ENCODE measurements at places on chromosomes 11 and 22. TPM values are rescaled to one million over a fixed set of nuclear protein-coding genes. Genes with fewer than 3 reads are reported as not detected.

Gene KCNQ1
- not detected for total RNA-seq

Gene C1QTNF6
- 4.2 TPM for total RNA-seq

Gene SNX32
- total RNA-seq = not detected

Gene MARK2
- 28.7 TPM for total RNA-seq

Gene MFRP
- total RNA-seq = not detected

Gene CTSD
- 239 TPM for total RNA-seq

GRCh38 chr11:2345050-2345449, 32.1 kb upstream of the CD81 start:
- H3K4me3 ChIP-seq = no peak overlapping the region
- DNase-seq = no peak
- peaks cover 22% of the 10 kb centered on the region for H3K27me3 ChIP-seq
- peaks cover 16% of the 10 kb centered on the region for H3K36me3 ChIP-seq
- H3K27ac ChIP-seq = no peak overlapping the region

DNA sequence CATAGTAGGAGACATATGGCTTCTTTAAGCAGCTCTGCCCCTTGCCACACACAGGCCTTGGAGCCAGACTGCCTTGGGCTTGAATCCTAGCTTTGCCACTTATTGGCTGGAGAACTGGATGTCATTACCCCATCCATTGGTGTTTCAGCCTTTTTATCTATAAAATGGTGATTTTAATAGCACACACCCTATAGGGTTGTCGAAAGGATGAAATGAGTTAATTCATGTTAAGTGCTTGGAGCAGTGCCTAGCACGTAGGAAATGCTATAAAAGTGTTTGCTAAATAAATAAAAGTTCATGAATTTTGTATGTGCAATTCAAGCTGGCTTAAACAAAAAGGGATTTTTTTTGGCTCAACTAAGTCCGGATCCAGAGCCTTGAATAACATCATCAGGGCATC, 120.7 kb downstream of the TIMP3 start:
- H3K4me3 ChIP-seq = no peak overlapping the region
- no peak overlapping the region for H3K27ac ChIP-seq
- H3K27me3 ChIP-seq = peaks cover 29% of the 10 kb centered on the region
- no peak for DNase-seq
- no peaks in the 10 kb centered on the region for H3K36me3 ChIP-seq

DNA sequence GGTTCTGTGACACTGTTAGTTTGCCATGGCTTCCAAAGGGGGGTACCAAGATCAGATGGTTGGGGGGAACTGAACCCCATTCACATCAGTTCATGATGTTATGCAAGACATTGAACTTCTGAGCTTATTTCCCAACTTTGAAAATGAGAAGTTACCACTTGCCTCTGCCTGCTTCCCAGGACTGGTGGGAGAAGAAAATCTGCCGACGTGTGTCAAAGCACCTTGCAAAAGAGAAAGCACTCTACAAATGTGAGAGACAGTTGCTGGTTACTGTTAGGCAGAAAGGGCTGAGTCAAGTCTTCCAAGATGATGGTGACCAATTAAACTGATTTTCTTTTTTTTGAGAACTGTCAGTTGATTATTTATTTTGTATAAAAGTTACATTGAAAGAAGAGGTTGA, 45.6 kb downstream of the SMCO4 start:
- H3K36me3 ChIP-seq = no peaks in the 10 kb centered on the region
- no peak overlapping the region for H3K4me3 ChIP-seq
- no peaks in the 10 kb centered on the region for H3K27me3 ChIP-seq
- peaks cover 10% of the 10 kb centered on the region for H3K4me1 ChIP-seq
- no peak overlapping the region for H3K27ac ChIP-seq
- DNase-seq = no peak

- H3K36me3 ChIP-seq = no peaks in the 10 kb centered on the region
- peaks cover 27% of the 10 kb centered on the region for H3K27me3 ChIP-seq
- no peak for DNase-seq
- peaks cover 29% of the 10 kb centered on the region for H3K4me1 ChIP-seq
- H3K27ac ChIP-seq = no peak overlapping the region
Measured at GRCh38 chr11:105610871-105611571, 1.1 kb downstream of the GRIA4 start.

DNA sequence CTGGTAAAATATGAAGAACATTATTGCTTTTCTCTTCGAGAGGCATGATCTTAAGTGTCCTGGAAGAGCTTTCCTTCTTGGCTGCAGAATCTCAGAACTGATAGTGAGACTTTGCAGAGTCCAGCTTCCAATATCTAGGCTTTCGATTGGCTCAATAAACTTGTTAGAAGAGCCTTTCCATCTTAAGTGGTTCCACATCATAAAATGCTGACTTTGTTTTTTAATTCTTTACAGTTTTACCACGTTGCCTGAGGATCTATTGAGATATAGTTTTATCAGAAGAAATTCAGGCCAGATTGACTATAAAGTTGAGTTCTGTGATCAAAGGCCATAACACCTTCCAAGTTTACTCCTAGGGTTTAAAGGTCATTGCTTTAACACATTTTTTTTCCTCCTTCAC, 15.6 kb upstream of the DNAJB7 start:
- H3K27ac ChIP-seq = no peak overlapping the region
- H3K36me3 ChIP-seq = peaks cover 5% of the 10 kb centered on the region
- H3K27me3 ChIP-seq = no peaks in the 10 kb centered on the region
- no peak for DNase-seq
- H3K4me3 ChIP-seq = no peak overlapping the region
- H3K4me1 ChIP-seq = no peaks in the 10 kb centered on the region

- no peaks in the 10 kb centered on the region for H3K27me3 ChIP-seq
- H3K4me1 ChIP-seq = no peaks in the 10 kb centered on the region
- no peak overlapping the region for H3K27ac ChIP-seq
- DNase-seq = no peak
- peaks cover 47% of the 10 kb centered on the region for H3K36me3 ChIP-seq
- H3K4me3 ChIP-seq = no peak overlapping the region
Measured at GRCh38 chr22:19515654-19516377, 8.4 kb downstream of the CLDN5 start.

DNA sequence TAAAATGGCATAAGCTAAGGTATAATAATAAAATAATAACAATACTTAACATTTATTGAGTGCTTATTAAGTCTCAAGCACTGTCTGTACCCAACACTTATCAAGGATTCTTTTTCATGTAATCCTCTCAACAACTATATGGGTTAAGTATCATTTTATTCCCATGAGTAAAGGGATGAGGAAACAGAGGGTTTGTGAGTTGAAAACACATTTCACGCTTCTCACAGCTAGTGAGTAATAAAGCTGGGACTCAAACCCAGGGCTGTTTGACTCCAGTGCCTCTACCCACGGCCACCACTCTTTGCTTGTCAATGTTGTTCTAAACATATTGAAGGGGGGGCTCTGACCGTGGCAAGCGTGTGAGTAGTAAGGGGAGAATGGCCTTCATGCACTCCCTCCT, 8.7 kb downstream of the CD3E start:
- no peak for DNase-seq
- peaks cover 13% of the 10 kb centered on the region for H3K4me1 ChIP-seq
- peaks cover 33% of the 10 kb centered on the region for H3K27me3 ChIP-seq
- H3K4me3 ChIP-seq = no peak overlapping the region

- peaks cover 3% of the 10 kb centered on the region for H3K27me3 ChIP-seq
- H3K36me3 ChIP-seq = peaks cover 22% of the 10 kb centered on the region
- DNase-seq = no peak
- peaks cover 24% of the 10 kb centered on the region for H3K4me1 ChIP-seq
Measured at GRCh38 chr11:3094223-3094824, 37.1 kb upstream of the CARS1 start.

DNA sequence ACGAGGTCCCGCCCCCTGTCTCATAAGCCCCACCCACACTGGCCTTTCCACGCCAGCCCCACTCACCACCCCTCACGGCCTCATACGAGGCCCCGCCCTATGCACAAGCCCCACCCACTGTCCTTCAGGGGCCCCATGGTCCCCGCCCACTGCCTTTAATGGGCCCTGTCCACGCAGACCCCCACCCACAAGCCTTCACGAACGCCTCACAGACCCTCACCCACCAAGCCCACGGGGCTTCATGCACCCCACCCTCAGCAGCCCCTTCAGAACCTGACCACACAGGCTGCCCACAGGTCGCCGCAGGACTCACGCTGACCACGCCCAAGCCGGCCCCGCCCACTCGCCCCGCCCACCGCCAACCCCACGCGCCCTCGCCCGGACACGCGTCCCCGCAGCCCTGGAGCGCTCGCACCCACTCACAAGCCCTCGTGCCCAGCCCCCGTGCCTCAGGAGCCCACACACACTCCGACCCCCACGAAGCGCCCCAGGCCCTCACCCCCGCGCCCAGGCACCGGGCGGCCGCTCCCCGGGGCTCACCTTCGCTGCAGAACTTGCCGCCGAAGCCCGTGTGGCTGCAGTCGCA, 10.5 kb downstream of the NRXN2 start:
- peaks cover 10% of the 10 kb centered on the region for H3K4me1 ChIP-seq
- no peak overlapping the region for H3K4me3 ChIP-seq
- H3K27me3 ChIP-seq = peaks cover 54% of the 10 kb centered on the region
- DNase-seq = no peak
- H3K36me3 ChIP-seq = no peaks in the 10 kb centered on the region

- no peaks in the 10 kb centered on the region for H3K36me3 ChIP-seq
- H3K27me3 ChIP-seq = no peaks in the 10 kb centered on the region
- H3K4me1 ChIP-seq = no peaks in the 10 kb centered on the region
- H3K4me3 ChIP-seq = no peak overlapping the region
Measured at GRCh38 chr11:95682552-95682951, 107.0 kb downstream of the FAM76B start.

DNA sequence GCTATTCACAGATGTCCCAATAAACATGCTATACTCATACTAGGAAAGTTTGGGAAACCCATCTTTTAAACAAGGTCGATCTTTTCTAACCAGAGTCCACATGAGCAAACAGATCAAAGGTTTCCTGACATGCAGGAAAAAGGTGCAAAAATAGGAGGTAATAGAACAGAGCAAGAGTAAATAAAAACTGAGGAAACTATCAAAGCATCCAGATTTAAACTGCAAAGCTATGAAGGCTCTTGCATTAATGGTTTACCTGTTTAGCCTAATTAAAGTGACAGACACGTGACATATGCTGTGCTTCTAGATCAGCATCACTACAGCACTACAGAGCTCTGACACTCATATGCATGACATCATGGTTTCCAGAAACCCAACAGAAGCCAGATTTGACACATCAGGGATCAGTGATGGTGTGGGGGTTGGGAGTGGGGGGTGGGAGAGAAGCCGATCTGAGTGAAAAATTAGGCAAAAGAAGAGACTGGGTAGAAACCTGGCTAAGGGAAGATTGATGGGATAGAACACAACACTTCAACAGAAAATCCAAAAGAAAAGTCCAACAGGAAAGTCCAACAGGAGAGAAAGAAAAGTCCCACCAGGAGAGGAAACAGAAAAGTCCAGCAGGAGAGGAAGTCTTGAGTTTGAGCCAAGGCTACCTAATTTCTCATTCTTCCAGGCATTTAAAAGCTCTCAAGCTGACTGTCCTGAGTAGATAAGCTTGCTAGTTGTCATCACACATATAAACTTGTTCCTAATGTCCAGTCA, 262.3 kb downstream of the SOX6 start:
- H3K27ac ChIP-seq = no peak overlapping the region
- H3K27me3 ChIP-seq = no peaks in the 10 kb centered on the region
- no peaks in the 10 kb centered on the region for H3K36me3 ChIP-seq
- H3K4me1 ChIP-seq = peaks cover 19% of the 10 kb centered on the region

GRCh38 chr22:46175631-46176030, 25.3 kb downstream of the PPARA start:
- peak; percentile 91 for DNase-seq
- H3K27me3 ChIP-seq = peaks cover 1% of the 10 kb centered on the region
- H3K4me3 ChIP-seq = peak overlapping the region; percentile 70
- peaks cover 81% of the 10 kb centered on the region for H3K4me1 ChIP-seq
- H3K36me3 ChIP-seq = peaks cover 33% of the 10 kb centered on the region
- H3K27ac ChIP-seq = peak overlapping the region; percentile 96

DNA sequence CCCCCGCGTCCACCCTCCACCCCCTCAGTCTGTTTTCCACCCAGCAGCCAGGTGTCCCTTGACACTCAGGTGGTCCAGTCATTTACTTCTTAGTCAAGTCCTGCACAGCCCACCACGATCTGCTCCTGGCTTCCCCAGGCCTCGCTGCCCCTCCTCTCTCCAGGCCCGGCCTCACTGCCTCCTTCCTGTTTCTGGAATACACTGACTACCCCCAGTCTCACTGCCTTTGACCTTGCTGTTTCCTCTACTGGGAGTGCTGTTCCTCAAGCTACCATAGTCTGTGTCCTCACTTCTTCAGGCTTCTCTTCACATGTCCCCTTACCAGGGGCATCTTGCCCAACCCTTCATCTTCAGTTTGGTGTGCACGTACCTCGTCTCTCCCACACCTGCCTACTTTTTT, 7.4 kb downstream of the MCM5 start:
- no peak overlapping the region for H3K4me3 ChIP-seq
- H3K27me3 ChIP-seq = peaks cover 6% of the 10 kb centered on the region
- peaks cover 15% of the 10 kb centered on the region for H3K36me3 ChIP-seq
- peaks cover 6% of the 10 kb centered on the region for H3K4me1 ChIP-seq

Measured in HFFc6 (cell line).